NCI-H1436 treated with DMSO at 0.1 percent for 48 hours (cell line): ENCODE measurements at places on chromosomes 11 and 22.

DNA sequence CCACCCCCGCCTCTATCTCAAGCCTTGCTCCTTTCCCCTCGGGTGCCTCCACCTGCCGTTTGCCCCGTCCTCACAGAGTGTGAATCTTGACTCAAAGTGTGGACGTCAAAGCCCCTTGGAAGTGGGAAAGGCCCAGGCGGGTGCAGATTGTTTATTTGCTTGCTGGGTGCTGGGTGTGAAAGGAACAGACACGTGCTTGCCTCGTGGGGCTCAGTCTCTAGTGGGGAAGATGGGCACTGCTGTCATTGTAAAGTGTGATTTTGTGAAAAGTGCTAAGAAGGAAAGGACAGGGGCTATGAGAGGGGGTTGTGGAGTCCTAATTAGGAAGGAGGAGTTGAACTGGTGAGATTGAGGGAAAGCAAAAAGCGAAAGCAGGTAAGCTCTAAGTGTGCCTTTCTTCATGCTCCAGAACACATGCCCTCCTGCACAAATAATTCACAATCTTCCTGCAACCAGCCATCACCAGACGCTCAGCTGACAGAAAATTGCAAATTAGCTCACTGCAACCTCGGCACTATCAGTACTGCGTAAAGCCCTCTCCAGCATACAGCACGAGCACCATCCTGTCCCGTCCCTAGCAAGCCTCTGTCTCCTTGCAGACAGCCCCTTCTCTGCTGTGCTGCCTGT is 9.7 kb upstream of the GCAT start:
- no peak for DNase-seq

GRCh38 chr22:29270475-29271271 is 2.6 kb downstream of the EWSR1 start:
- no peak for DNase-seq

DNA sequence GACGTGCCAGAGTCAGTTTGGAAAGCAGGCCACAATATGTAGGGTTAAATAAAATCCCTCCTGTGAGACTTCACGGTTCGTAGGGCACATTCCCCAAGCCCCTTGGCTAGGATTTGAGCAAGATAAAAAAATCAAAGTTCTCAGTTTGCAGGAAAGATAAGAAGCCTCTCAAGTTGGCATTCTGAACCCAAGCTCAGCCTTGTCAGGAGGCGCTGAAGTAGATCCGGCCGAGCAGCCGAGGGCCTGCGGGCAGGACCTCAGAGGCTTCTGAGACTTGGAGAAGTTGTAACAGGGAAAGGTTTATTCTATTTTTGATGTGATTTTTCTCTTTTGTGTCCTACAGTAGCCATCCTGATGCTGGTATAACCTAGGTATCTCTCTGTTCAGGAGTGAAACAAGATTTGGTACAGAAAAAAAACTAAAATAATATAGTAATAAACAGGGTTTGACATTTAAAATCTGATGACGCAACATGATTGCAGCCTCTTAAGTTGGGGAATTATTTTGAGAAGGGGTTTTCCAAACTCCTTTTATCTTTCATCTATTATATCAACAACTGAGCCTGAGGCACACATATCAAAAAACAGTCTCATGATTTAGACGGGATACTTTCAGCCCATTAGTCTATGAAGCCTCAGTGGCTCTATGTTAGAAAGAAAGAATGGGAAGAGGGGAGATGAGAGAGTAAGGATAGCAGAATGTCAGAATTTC is 10.1 kb downstream of the PATE2 start:
- no peak for DNase-seq

- no peak for DNase-seq
These were observed 91.4 kb downstream of the NELL1 start for GRCh38 chr11:20760811-20761210.

- no peak for DNase-seq
These were observed 192.4 kb downstream of the MAML2 start for GRCh38 chr11:96150609-96151008.

- DNase-seq, result no peak
These were observed 55.2 kb downstream of the RELT start for GRCh38 chr11:73431396-73431795.

DNA sequence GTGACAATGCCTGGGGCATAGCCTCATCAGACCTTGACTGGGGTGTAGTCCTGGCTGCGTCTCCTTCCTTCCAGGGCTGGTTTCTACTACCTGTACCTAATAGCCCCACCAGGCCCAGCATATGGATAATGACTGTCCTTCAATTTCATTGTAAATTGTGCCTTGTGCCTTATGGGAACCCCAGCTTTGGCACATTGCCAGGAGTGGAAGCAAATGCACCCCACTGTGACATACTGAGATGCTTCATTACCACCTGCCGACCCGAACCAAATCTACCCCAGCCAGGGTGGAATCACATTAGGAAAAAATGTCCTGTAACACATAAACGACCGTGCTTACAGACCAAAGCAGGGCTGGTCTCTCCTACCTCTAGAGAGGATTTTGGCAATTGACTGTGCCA is 7.3 kb downstream of the TOP3B start:
- DNase-seq, result no peak

- DNase-seq, result no peak
These were observed 1291.0 kb downstream of the TBC1D22A start for GRCh38 chr22:48053486-48053885.

DNA sequence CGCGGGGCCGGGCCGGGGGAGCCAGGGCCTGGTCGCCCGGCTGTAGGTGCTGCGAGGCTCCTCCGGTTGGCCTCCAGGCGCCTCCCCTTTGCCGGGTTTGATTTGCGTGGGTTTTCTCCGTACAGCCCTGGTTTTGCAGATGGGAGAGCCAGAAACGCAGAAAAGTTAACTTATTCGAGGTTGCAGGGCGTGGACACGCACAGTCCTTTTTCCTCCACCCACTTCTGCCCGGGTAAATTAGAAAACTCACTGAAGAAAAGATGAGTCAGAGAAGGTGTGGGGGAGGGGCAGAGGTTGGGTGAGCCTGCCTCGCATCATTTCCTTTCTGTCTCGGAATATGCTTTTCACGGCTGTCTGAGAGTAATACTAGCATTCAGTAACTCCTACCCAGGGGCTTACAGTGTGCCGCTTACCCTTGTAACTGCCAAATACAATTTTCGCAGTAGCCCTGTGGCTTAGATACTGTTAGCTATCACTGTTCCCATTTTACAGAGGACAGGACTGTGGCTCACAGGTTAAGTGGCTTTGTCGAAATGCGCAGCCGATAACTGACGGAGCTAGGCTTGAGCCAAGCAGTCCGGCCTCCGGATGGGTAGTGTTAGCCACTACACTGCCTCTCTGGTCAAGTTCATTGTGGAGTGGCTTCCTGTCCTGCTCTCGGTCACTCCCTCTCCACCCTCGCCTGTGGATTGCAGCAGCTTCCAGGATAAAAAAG is 812 bp downstream of the FADD start:
- DNase-seq, result no peak

DNA sequence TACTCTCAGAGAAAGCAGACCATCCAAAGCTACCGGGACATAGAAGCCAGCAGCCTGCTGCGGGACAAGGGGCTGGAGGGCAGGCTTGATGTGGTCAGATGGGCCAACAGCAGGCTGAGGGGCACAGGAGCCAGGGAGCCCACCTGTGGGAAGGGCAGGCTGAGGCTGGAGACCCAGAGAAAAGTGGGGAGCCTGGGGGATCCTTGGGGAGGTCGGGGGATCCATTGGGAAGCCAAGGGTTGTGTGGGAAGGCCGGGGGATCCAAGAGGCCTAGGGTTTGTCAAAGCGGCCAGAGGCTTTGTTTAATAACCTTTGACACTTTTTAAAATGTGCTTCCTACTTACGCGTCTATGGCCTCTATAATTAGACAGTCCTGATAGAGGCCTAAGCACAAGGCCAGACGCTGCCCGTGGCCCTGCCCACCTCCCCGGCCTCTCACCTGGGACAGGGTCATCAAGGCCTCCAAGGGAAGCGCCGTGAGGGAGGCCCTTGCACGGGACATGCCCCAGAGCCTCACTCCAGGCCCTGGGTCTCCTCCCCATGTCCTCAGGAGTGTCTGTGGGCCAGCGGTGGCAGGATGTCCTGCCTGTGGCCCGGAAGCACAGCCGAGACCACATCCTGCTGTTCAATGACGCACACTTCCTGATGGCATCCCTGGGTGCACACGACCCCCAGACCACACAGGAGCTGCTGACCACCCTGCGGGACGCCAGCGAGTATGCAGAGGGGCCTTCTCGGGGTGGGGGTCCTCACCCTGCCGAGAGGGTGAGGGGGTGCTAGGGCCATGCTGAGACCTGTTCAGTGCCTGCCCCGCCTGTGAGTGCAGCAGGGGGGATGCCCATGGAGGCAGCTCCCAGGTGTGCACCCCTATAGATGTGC is 8.6 kb upstream of the GTSE1 start:
- DNase-seq, result no peak

DNA sequence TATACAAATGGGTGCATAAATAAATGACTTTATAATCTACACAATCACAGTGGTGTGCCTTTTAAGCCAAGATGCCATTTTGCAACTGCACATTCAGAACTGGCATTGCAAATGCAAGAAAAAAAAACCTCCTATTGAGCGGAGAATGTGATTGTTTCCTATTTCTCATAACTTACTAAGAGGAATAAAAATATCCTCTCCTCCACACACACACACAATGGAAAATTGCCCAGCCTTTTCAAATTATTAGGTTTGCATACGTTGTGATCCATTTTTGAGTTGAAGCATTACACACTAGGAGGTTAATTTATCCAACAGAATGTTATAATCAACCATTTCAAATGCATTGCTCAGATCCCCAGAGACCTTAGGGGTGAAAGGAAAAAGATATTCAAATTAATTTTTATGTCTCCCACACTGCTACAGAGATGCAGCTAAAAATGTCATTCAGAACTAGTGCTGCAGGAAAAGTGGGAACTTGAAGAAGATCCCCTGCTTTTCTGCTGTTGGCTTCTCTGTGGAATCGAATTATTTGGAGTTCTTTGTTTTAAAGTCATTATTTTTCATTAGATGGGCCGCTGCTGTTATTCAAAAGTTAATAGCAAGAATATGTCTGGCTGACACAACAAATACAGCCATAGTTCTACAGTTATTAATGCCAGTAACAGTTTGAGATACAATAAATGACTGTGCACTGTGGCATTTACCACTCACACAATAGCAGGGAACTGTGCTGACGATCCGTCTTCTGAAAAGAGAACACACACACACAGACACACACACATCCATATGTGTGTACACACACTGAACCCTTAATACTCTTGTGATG is 299.9 kb upstream of the ANO5 start:
- DNase-seq, result no peak

DNA sequence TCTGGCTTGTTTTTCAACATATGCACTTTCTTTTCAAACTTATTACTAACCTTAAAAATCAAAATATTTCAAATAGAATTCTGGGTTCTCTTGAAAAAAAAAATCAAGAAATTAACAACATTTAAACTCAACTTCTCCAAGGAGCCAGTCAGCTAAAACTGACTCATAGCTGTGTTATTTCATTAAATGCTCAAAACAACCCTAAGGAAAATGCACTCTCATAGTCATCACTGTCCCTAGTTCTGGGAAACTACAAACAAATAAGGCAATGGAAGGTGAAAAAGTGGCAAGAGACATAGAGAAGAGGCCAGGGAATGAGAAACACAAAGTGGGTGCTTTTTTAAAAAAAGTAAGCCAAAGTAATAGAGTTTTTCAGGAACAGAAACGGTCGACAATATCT is 4.1 kb upstream of the ARHGAP20 start:
- no peak for DNase-seq

- DNase-seq, result no peak
These were observed 13.8 kb downstream of the SNU13 start for GRCh38 chr22:41674846-41675340.

DNA sequence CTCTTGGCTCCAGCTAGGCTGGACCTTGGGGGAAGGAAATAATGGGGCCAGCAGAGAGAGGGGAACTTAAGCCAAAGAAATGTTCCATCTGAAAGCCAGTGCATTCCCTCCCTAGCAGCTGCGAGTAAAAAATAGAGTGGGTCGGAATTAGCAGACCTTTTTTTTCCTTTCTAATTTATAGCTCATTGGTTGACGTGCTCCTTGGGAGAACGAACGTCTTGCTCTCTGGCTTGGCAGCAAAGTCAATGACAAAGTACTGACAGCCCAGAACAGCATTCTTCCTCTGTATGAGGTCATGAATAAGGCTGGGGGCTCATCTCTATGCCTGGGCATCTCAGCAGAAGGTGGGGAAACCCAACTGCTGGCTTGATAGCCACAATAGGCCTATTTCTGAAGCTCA is 65.0 kb downstream of the SEZ6L start:
- DNase-seq, result no peak

DNA sequence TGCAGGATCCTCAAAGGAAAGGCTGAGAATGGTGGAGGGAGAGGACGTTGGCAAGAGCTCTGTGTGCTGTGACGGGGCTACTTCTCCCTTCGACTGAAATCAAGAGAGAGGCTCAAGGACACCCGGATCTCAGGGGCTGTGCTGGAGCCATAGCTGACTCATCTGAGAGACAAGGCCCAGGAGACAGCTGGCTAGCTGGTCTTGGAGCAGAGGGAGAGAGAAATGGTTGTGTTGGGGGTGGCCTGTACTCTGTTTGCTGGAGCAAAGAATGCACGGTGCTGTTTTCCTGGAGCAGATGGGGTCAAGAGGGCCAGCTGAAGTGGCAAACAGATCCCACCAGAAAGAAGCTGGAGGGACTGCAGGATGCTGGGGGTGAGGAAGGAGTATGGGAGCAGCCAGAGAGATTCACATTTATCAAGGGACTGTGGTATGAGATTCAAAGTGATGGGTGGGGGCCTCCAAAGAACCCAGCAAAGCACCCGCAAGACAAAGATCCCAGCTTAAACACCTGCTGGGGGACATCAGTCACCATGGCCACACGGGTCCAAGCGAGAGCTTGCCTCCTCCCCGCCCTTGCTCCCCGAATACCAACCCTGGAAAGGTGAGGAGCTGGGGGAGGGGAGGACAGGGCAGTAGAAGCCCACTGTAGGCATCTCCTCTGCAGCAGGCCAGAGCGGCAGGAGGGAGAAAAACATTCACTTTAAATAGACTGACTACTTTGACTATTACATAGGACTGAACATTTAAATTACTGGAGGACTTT is 40.8 kb downstream of the MAP6 start:
- DNase-seq, result no peak

- DNase-seq, result no peak
These were observed 37.5 kb downstream of the MPPED1 start for GRCh38 chr22:43449205-43449830.

- DNase-seq, result no peak
These were observed 10.0 kb downstream of the PATE1 start for GRCh38 chr11:125756050-125756449.

DNA sequence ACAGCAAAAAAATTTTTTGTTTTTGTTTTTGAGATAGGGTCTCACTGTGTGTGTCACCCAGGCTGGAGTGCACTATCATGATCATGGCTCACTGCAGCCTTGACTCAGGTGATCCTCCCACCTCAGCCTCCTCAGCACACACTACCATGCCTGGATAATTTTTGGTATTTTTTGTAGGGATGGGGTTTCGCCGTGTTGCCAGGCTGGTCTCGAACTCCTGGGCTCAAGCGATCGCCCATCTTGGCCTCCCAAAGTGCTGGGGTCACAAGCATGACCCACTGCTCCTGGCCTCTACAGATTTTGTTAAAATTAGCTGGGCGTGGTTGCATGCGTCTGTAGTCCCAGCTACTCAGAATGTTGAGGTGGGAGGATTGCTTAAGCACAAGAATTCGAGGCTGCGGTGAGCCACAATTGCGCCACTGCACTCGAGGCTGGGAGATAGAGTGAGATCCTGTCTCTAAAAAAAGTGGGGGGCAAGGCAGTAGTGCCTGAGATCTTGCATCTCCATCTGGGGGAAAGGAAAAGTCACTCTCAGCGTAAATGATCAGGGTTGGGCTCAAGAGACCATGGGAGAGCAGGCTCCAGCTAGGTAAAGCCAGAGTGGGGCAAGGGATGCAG is 10.6 kb upstream of the DGKZ start:
- DNase-seq, result no peak
